Stimulated activated naive CD4-positive, alpha-beta T cell (primary cell): ENCODE measurements at places on chromosomes 6 and 20.
A peak's percentile ranks its signal among the peaks of the same experiment; 100 is the strongest.

- DNase-seq, result no peak
Measured at GRCh38 chr6:122620902-122621301, 10.7 kb downstream of the PKIB start.

DNA sequence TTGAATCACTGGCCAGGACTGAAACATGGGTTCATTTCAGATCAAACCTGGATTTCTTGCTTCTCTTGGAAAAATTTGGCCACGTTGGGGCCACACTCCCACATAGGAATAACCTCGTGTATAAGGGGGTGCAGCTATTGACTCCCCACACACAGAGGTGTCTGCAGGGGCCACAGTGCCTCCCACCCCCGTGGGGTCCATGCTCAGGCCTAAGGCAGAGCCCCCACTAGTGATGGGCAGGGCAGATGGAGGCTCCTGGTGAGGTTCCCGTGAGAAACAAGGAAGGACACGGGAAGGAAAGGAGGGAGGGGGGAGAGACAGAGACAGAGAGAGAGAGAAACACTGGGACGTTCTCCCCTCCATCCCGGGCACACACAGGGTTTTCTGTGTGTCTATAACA lies 230.5 kb downstream of the ERMARD start:
- no peak for DNase-seq

- no peak for DNase-seq
Measured at GRCh38 chr6:153117986-153118879, 12.8 kb downstream of the RGS17 start.

GRCh38 chr6:33740204-33740608 lies 6.5 kb downstream of the IP6K3 start:
- no peak for DNase-seq

GRCh38 chr20:6122111-6122872 lies 538 bp downstream of the FERMT1 start:
- no peak for DNase-seq

DNA sequence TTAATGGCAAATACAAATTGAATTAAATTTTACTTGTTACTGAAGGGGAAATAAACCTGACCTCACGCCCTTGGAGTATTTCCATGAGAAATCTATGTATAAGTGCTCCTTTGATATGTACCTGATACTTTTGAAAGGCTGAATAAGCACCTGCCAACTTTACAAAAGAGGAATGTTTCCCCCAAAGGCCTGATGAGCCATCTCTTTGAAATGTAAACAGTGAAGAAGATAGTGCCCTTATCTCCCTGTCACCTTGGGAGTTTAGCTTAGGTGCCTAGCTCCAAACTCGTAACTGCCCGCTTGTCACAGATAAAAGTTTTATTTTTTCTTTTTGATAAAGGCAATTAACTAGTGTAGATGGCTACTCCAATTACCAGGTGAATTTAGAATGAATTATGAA lies 1.1 kb upstream of the ZNF343 start:
- DNase-seq, result no peak

DNA sequence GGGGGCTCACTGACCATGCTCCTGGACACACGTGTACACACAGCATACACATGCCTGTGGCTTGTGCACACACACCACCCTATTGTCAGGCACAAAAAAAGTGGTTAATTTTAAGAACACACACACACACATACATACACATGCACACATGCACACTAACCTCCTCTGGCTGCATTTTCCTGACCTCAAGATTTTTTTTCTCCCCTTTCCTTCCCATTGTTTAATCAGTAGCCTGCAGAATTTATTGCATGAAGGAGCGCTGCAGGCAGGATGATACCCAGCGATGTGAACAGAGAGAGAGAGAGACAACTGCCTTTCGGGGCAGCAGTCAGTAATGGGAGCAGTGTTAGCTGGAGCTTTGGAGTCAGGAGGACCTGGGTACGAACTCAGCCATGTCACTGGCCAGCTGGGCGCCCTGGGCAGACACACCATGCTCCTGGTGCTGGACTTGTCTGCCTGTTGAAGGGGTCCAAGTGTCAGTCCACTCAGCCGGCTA lies 990 bp upstream of the TRAF3IP2 start:
- peak; percentile 10 for DNase-seq

DNA sequence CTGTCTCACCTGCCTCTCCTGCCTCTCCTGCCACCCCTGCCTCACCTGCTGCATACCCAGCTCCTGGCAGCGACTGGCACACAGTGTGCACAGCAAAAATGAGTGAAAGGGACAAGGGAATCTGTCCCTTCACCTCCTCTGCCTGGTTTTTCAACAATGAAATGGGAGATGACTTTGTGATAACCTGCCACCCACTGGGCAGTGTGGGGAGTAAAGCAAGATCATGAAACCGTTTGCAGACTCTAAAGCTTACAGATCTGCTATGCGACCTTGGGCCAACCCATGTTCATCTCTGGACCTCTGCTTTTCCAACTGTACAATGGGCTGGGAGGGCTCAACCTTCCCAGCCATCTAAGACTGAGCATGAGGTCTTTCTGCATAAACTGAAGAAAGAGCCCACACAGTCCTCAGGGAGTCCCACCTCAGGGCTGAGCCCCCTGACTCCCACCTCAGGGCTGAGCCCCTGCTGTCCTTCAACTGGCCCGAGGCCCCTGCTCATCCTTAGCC lies 81.1 kb downstream of the RIPOR3 start:
- no peak for DNase-seq

- DNase-seq, result no peak
Measured at GRCh38 chr6:24408719-24409410, 6.1 kb downstream of the MRS2 start.

DNA sequence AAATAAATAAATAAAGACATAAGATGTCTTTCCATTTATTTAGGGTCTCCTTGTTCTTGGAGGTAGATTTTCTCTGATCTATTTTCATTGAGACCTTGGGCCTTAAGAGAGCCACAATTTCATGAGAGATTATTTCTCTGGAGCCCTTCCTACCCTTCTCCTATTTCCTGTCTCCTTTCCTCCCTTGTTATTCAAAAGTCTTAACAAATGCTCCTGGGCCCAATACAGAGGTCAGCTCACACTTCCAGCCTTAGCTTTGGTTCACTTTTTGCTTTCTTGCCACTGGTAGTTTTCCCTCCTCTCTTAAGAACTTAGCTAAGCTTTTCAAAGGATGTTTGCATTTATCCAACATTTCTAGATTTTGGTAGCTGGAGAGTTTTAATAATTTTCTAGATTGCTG lies 44.0 kb downstream of the PTPRA start:
- no peak for DNase-seq

DNA sequence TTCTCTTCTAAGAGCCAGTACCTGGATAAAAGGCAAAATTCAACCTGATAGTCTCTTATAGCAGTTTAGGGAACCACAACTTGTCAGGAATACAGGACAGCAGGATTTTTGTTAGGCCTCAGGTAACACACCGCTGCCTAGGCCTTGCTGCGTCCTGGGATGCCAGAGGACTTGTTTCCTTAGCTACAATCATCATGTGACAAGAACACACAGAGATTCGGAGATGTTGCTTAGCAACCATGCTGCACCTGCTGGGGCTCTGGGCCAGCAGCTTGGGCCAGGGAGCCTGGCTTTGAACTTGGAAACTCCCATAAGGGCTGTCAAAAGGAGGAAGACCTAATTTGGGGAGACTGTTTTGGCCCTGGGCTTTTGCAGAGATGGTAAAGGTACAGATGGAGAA lies 36.1 kb upstream of the CHD6 start:
- DNase-seq, result no peak

DNA sequence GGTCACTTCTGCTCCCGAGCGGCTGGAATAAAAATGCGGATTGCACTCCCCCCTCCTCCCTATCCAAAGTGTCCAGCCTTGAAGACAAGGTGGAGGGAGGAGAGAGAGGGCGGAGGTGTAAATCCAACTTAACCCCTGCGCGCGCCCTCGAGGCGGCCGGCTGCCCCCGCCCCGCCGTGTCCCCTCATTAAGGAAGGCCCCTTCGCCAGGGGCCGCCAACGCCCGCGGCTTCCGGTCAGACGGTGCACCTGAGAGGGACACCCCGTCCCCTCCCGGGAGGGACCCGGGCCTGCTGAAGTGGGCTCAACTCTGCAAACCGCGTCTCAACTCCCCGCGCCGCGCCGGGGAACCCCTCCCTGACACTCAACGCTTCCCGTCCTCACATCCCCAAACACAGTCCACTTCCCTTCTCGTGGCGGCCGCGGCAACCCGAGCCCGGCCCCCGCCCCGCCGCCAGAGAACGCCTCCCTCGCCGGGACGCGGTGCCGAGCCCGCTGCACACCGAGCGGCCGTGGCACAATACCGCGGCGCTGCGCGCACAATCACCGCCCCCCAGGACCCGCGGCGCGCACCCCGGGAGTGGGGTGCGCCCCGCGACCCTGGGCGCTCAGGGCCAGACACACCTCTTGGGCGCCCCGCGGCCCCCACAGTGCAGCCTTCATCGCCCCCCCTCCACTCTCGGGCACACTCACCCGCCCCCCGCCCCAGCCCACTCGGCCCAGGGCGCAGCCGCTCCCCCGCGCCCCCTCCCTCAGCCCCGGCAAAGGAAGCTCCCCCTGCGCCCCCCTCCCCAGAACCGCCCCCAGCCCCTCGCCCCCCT lies 102.5 kb downstream of the NOL4L start:
- DNase-seq, result peak; percentile 11

DNA sequence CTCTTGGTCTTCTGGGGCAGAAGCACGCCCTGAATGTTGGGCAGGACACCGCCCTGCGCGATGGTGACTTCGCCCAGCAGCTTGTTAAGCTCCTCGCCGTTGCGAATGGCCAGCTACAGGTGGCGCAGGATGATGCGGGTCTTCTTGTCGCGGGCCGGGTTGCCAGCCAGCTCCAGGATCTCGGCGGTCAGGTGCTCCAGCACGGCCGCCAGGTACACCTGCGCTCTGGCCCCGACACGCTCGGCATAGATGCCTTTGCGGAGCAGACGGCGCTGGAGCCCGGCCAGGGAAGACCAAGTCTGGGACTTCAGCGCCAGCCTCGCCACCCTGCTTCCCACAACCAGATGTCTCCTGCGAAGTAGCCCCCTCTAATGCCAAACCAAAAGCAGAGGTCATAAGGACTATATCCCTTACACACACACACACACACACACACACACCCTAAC lies 8.0 kb upstream of the SLC17A3 start:
- DNase-seq, result no peak
